ENCODE measurements at places on chromosomes 5 and 9. TPM values are rescaled to one million over a fixed set of nuclear protein-coding genes. Genes with fewer than 3 reads are reported as not detected.

The DRD1 gene
- total RNA-seq: not detected

The DNAH5 gene
- total RNA-seq: 2.2 TPM

The PCDHB13 gene
- 1.1 TPM for total RNA-seq

- peak; percentile 2 for DNase-seq
Measured at GRCh38 chr9:37650873-37651768, at the start of gene FRMPD1. Gene FRMPD1 (plus strand): TSS chr9:37650954. CDS start chr9:37692642, 41,688 bp downstream.
